ENCODE measurements at places on chromosomes 6 and 20.

- no peak for DNase-seq
Measured at GRCh38 chr6:169626649-169627048, 75.2 kb downstream of the WDR27 start.

- no peak for DNase-seq
Measured at GRCh38 chr20:38962928-38963401, 821 bp downstream of the DHX35 start.

DNA sequence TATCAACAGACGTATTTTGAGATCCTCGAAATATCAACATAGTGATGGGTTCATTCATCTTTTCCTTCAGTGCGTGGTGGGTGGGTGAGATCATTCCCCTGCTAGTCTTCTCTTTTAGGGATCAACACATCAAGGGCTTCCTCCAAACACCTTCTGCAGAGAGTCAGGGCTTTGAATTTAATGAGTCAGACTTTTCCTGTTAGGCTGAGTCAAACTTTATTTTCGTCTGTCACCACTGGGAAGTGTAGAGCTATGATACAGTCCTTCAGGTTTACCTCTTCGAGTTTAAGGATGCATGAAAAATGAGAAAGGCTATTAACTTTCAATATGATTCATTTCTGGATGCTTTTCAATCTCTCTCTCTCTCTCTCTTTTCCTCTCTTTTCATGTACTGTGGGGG is 189.1 kb downstream of the BMP2 start:
- DNase-seq: no peak

DNA sequence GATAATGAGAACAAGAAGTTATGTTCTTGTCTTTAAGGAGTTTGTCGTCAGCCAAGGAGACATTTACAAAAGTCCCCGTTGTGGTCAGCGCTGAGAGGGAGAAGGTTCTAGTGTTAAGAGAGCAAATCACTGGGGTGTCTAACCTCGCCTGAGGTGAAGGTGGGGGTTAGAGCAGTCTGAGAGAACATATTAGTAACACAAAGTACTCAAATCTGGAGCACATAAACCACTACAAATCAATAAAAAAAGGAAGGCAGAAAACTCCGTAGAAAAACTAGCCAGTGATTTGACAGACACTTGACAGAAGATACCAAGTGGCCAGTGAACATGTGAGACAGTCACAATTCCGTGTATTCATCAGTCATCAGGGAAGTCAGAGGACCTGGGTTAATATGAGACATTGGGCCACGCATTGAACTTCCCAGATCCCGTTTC is 45.4 kb downstream of the CDS2 start:
- no peak for DNase-seq

- peak; percentile 13 for DNase-seq
Measured at GRCh38 chr6:160088069-160088783, 33.4 kb upstream of the SLC22A1 start.

DNA sequence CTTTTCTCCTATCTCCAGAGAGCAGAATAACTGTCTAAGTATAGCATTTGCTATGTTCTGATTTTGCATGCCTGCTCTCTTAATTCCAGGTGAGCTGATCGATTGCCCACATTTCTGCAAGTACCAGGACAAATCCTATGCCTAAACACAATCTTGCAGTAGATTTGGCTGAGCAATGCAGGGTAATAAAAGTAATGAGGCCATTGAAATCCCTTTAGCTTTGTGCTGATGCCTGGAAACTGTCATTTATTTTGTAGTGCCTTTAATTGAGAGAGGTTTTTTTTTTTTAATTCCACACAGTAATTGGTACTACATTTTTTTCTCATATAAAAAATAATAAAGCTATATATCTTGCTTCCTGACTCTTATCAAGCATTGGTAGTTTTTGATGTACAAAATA is 252.3 kb downstream of the NKAIN2 start:
- DNase-seq: no peak

DNA sequence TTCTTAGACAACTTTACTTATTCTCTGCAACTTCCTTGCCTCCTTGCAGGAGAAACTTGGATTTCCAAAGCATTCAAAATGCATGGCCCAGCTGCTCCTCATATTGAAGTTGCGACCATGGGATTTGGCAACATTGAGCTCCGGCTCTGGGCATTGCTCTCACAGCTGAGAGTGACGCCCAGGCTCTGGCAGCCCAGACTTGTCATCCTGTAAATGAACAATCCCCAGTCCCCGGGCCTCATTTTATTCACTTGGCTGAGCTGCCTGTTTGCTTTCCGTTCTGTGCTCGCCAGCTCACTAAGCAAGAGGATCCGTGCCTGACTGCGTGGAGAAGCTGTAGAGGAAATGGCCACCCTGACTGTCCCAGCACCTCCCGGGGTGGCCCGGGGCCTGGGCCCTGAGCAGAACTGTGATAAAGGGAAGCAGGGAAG is 119.5 kb upstream of the CD93 start:
- DNase-seq: no peak

DNA sequence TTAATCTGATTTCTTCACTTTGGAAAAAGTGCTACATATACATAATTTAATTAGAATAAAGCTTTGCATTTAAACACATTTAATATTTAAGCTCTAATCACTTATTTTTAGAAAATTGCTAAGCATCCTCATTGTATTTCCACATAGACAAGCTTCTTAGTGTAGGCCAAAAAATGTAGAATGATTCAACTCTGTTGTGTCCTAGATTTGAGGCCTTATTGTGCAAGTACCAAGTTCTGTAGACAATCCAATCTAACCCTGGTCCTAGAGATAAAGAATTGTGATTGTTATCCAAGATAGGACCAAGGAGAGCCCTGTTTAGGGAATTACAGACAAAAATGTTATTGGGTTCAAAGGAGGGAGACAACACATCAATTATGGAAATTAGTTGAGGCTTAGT is 27.6 kb downstream of the MRAP2 start:
- no peak for DNase-seq

- DNase-seq: no peak
Measured at GRCh38 chr6:127912914-127913313, 12.1 kb upstream of the THEMIS start.

- no peak for DNase-seq
Measured at GRCh38 chr20:46715292-46715756, 5.9 kb downstream of the SLC2A10 start.

- DNase-seq: no peak
Measured at GRCh38 chr6:157699777-157700636, 123.0 kb upstream of the SNX9 start.

DNA sequence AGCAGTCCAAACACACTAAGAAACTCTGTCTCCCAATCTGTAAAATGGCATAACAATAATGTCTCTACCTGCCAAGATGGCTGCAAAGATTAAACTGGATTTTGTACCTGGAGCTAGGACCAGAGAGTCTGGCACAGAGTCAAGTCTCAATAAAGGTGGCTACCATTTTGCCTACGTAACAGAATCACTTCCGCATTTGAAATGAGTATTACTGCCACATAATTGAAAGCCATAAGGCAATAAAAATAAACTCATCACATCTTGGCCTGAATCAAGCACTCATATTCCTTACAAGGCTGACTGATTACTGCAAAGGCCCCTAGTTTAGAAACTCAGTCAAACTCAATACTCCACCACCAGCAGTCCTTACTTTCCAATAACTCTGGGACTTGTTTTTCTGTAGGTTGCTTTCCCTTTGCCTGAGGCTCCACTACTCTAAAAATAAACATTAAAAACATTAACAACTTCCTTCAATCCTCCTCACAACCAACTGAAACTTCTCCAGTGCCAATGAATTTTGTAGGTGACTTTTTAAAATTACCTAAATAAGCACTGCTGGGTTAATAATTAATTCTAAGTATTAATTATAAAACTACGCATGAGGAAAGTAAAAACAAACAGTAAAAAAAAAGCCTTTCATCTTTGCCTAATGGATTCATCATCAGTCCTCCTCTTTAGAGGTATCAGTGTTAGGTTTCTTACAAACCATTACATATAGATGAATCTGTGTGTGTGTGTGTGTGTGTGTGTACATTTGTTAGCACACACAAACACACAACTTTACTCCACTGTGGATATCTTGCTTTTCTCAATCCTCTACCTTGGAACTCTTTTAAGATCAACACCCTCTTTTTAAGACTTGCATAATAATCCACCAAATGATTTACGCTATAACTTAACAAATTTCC is 3.7 kb downstream of the KIF16B start:
- no peak for DNase-seq

- DNase-seq: no peak
Measured at GRCh38 chr20:41293269-41294037, 24.1 kb downstream of the ZHX3 start.

- DNase-seq: no peak
Measured at GRCh38 chr6:116447496-116448011, 13.6 kb upstream of the CALHM6 start.

GRCh38 chr6:79302341-79302740 is 67.9 kb upstream of the HMGN3 start:
- DNase-seq: no peak

GRCh38 chr20:53617791-53618489 is 24.3 kb upstream of the ZNF217 start:
- no peak for DNase-seq

DNA sequence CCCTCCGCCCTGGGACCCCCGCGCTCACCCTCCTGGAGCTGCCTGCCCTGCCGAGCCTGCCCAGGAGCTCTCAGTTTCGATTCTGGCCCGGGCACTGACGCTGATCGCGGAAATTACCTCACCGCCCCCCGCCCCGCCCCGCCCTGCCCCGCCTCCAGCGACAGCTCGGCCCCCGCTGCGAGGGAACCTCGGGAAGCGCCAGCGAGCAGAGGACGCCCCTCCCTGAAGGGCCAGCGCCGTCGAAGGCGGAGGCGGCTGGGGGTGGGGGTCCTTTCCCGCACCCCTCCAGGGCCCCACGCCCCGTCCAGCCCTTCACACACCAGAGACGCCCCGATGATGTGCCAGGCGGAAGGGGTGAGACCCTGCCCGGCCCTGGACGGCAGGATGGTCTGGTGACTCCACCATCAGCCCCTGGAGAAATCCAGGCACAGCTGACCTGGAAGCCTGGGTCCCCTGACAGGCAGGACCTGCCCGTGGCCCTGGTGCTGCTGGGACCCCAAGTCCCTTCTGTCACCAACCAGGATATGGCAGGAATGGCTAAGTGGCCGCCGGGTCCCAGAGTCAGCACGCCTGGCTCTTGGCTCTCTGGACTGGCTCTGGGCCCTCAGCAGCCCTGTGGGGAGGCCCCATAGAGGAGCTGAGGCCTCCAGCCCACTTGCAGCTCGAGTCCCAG is at the start of gene HELZ2:
Gene HELZ2, minus strand, starts transcription at position 84 of the 673 bp plus-strand sequence. CDS start 1,854 bp downstream, outside the sequence.
- peak; percentile 71 for DNase-seq

GRCh38 chr6:159466926-159467325 is 226.1 kb downstream of the SOD2 start:
- peak; percentile 43 for DNase-seq

GRCh38 chr6:116025405-116025804 is 35.3 kb downstream of the FRK start:
- DNase-seq: no peak

- no peak for DNase-seq
Measured at GRCh38 chr6:156309017-156309416, 468.2 kb upstream of the ARID1B start.

GRCh38 chr20:51444467-51444866 is 98.1 kb downstream of the NFATC2 start:
- no peak for DNase-seq

GRCh38 chr6:71410681-71411080 is 122.1 kb downstream of the OGFRL1 start:
- no peak for DNase-seq

DNA sequence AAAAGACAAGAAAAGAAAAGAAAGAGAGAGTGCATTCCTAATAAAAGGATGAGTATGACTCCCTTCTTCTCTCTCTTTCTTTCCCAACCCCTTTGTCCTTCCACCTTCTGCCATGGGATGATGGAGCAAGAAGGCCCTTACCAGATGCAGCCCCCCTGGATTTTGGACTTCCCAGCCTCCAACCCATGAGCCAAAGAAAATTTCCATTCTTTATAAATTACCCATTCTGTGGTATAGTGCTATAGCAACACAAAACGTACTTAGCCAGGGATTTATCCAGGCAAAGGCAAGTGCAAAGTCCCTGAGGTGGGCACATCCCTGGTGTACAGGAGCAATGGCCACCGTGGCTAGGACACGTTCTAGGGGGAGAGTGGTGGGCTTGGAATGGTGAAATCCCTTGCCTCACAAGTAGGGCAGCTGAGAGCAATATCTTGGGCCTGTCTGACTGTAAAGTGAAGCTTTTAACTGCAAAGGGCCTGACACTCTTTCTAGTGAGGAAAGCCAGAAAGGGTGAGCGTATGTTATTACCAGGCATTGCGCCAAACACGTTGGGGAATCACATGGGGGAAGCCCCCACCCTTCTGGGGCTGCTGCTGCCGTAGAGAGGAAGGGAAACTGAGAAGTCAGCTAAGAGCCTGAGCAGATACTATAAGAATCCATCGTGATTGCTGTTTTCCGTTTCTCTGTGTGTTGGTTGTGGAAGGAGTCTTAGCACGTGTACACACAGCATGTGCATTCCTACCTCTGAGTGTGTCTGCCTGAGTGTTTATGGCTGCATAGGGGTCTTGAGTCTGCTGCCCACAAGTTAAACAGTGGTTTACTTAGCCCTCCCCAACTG is 50.7 kb upstream of the SIRPA start:
- DNase-seq: peak; percentile 52

GRCh38 chr6:45169815-45170214 is 158.3 kb upstream of the RUNX2 start:
- DNase-seq: no peak

DNA sequence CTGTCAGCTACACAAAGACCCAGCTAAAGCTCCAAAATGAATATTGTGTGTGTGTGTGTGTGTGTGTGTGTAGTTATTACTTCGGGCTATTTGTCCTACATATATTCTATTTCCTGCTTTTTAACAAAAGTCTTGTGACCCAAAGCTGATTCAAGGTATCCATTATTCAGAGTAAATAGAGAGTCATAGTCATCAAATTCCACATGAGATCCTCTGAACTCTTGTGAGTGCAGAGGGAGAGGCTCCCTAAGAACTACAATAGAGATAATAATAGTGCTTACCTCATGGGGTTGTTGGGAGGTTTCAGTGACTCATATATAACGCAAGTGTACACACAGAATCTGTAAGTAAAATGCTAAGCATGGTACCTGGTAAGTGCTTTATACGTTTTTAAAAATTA is 95.6 kb upstream of the SHLD1 start:
- DNase-seq: no peak

GRCh38 chr6:133466680-133467079 is 225.5 kb downstream of the EYA4 start:
- DNase-seq: no peak

DNA sequence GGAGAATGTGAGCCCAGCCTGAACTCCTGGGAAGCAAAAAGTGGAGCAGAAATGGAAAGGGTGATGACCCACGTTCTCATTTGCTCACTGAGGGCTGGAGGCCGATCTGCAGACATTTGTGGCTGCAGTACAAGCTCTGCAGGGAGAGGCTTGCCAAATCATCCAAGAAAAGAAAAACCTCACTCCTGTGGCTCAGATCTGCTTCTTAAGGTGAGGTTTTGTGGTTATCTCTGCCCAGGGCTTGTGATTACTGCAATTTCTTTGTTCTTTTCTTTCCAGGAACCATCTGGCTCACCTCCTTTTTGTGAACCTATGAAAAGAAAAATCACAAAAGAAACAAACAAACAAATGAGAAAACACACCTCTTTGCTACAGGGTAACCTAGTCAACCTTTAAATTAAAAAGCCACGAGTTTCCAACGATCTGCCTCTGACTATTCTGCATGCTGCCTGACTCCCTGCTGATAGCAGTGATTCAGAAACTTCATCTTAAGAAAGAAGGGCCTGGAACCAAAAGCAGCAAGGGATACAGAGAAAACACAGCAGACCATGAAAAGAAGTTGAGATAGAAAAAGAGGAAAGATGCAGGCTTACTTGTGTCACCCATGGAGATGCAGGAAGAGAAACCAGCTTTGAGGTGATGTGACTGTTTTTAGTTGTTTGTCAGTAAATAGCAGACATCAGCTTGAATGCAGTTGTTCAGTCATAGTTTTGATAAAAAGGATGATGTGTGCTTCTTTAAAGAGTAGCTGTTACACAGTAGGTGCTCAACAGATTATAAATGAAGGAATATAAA is 165.1 kb downstream of the LMBRD1 start:
- no peak for DNase-seq

All from NAMALWA (cell line).